ENCODE measurements at places on chromosomes 4 and X. TPM values are rescaled to one million over a fixed set of nuclear protein-coding genes. Genes with fewer than 3 reads are reported as not detected.

The TFE3 gene
- total RNA-seq: 66.0 TPM

The PARM1 gene
- not detected for total RNA-seq

The EVC2 gene
- 12.7 TPM for total RNA-seq

The FABP2 gene
- total RNA-seq: not detected

The ELF4 gene
- 9.7 TPM for total RNA-seq

The POU3F4 gene
- total RNA-seq: not detected

The CPZ gene
- 0.58 TPM for total RNA-seq

The ZNF518B gene
- 35.3 TPM for total RNA-seq

The BMP2K gene
- total RNA-seq: 81.9 TPM

The ARX gene
- not detected for total RNA-seq

Data from smooth muscle cell of trachea (primary cell).